ENCODE measurements at places on chromosomes 7 and 10.
A peak's percentile ranks its signal among the peaks of the same experiment; 100 is the strongest.

DNA sequence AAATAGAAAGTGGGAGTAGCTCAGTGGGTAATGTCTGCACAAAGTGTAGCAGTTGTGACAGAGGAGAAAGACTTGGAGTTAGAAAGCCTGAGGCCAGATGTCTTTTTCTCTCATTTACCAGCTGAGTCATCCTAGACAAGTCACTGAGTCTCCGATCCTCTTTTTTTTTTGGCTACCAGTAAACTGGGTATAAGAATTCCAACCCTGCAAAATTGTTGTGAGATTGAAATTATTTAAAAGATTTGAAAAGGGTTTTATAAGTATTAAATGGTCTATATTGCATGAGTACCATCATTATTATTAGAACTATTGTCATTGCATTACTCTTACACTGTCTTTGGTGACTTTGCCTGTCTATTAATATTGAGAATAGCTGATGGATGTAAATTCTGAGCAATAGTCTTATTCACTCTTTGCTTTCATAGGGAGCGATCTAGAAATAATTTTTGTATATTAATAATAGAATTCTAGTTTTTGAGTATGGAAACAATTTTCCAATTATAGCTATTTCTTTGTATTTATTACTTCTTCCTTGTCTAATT lies 74.0 kb downstream of the ARID5B start:
- DNase-seq: peak; percentile 84

DNA sequence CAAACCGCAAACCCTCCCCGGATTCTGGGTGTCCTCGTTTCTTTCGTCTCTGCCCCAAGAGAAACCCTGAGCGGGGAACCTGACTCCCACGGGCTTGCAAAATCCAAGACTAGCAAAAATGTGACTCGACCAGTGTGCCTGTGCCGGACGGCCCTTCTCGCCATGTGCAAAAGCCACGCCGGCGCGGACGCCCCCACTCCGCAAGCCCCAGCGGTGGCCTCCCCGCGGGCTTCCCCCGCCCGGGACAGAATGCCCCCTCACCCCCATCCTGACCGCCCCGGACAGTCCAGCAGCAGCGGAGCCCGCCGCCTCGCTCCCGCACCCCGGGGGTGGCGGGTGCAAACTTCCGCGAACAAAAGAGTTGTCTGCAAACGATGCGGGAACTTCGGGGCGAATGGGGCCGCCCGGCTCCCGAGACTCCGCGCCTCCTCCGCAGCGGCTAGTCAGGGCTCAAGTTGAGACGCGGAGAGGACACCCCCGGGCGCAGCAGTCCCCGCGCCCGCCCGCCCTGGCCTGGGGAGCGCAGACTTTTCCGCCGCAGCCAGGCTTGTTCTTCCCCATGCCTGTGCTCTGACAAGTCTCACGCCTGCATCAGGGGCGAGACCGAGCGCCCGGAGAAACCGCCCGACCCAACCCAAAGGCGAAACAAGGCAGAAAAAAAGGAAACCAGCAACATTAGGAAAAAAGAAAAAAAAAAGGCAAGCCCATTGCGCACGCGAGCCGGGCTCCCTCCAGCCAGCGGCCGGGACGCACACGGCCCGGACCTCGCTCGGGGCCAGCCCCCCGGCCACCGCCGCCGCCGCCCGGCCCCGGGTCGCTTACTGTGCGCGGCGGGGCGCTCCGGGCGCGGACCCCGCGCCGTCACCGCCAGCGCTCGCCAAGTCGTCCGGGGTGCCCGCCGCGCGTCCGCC lies 732 bp downstream of the FAM53B start:
- peak; percentile 56 for DNase-seq

GRCh38 chr10:87642988-87643387 lies 16.7 kb upstream of the PAPSS2 start:
- DNase-seq: no peak

- peak; percentile 79 for DNase-seq
These were observed 29.3 kb upstream of the ITGB8 start for GRCh38 chr7:20301311-20301939.

DNA sequence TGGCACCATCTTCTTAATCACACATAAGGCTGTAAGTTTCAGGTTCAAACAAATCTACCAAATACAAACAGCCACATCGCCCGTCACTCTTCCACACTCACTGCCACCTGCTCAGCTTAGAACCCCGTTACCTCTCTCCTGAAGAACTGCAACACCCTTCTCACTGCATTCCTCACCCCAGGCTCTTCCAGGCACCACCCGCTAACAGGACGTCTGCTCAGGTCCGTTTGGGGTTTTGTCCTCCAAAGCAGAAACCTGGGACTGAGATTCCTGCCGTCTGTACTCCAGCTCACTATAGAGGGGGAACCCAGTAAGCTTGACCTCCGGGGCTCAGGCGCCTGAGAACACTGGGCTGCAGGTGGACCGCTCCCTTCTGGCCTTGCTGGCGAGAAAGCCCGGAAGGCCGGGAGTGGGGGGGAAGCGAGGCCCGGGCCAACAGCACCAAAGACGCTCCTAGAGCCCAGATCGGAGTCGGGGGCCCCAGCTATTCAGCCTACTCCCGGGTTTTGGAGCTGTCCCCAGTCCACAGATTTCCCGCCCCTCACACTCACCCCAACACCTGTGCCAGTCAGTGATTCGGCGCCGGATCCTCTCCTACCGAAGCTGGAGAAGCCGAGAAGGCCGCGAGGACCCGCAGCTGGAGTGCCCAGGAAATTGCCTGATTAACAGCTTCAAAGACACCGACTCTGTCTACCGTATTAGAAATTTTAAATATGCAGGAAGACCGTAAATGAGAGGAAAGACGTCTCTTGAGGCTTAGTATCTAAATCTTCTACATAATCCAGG lies at the start of gene AP3M1:
AP3M1 (minus strand) TSS at position 625 of the 786 bp plus-strand sequence. CDS start 12,449 bp downstream, outside the sequence.
- DNase-seq: no peak

DNA sequence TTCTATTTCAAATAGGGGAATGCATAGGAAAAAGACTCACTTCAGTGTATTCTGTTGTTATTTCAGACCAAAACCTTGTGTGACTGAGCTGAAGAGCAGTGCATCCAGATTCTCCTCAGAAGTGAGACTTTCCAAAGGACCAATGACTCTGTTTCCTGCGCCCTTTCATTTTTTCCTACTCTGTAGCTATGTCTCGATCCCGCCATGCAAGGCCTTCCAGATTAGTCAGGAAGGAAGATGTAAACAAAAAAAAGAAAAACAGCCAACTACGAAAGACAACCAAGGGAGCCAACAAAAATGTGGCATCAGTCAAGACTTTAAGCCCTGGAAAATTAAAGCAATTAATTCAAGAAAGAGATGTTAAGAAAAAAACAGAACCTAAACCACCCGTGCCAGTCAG lies 12.0 kb downstream of the TET1 start:
- DNase-seq: no peak

DNA sequence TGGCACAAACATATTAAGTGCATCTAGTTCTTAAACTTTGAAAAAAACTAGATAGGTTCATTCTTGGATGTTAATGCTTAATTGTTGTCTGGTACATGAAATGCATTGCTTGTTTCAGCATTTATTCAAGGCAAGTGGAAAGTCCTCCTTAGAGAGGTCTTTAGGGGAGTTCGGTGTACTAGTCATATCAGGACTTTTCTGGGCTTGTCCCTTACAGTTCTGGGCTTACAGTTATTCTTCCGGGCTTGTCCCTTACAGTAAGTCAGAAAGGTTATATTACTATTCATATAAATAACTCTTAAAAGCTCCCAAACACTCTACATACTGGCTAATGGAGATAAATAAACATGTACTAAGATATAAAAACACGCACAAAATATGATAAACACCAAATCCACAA lies 61.6 kb upstream of the MRLN start:
- no peak for DNase-seq

GRCh38 chr10:191703-192518 lies 56.7 kb downstream of the ZMYND11 start:
- no peak for DNase-seq

DNA sequence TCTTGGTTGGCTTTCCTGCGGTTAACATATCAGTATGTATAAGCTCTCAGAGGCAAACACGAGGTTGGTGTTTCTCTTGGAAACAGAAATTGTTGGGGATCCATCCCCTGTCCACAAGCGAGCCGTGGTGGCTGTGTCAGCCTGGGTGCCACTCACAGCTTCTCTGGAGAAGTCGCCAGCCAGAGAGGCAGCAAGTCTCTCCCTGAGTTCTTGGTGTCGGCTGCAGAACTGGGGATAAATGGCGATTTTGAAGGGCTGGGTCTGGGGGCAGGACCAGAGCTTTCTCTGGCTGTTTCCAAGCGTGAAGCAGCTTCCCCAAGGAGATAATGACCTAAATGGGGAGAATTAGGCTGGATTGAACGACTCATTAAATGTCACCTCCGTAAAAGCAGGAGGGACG lies 335.3 kb downstream of the GLRX3 start:
- no peak for DNase-seq

DNA sequence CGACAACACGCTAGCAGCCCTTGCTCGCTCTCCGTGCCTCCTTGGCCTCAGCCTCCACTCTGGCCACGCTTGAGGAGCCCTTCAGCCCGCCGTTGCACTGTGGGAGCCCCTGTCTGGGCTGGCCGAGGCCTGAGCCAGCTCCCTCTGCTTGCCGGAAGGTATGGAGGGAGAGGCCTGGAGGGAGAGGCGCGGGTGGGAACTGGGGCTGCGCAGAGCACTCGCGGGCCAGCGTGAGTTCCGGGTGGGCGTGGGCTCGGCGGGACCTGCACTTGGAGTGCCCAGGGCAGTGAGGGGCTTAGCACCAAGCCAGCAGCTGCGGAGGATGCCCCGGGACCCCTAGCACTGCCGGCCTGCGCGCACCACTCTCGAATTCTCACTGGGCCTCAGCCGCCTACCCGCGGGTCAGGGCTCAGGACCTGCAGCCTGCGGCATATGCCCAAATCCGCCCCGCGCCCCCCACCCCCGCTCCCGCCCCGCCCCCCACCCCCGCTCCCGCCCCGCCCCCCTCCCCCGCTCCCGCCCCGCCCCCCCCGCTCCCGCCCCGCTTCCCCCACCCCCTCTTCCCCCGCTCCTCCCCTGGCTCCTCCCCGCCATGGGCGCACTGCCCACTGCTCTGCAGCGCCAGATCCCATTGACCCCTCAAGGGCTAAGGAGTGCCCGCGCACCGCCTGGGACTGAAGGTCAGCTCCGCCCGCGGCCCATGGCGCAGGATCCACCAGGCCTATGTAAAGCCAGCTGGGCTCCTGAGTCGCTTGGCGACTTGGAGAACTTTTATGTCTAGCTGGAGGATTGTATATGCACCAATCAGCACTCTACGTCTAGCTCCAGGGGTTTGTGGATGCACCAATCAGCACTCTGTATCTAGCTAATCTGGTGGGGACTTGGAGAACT lies 15.9 kb upstream of the ACBD5 start:
- no peak for DNase-seq

GRCh38 chr10:24086296-24087086 lies 122.4 kb upstream of the KIAA1217 start:
- no peak for DNase-seq

- peak; percentile 59 for DNase-seq
These were observed 93.5 kb downstream of the UPF2 start for GRCh38 chr10:11949152-11949551.

DNA sequence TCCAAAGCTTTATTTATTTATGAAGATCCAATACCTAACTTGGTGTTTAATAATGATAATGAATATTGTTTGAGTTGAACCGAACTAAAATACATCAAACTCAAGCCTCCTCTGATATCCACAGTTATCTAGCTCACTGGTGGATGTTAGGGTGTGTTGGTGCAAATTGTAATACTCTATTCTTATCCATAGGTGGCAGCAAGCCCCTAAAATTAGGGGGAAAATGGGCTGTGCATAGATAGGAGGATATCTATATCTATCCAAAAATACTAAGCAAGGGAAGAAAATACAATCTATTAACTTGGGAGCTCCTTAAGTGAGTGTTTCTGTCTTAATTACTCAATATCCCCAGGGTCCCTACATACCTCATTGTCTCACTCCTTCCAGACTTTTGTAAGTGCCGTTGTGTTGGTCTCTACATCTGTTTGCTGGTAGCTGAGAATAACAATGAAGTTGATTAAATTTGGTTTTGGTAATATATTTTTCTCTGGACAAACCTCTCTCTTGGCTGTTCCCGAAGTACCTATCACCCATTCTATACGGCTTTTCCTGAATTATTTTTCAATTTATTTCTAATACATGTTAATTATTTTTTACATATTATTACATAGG lies 55.0 kb upstream of the VWDE start:
- peak; percentile 57 for DNase-seq

Data from suppressor macrophage treated with lipopolysaccharide for 4 hours (primary cell).